Stimulated activated CD8-positive, alpha-beta memory T cell treated with anti-CD3 and anti-CD28 coated beads, Interleukin-4, amount 100 ng/mL, for 24 hours (primary cell): ENCODE measurements at places on chromosomes 12 and 14.

DNA sequence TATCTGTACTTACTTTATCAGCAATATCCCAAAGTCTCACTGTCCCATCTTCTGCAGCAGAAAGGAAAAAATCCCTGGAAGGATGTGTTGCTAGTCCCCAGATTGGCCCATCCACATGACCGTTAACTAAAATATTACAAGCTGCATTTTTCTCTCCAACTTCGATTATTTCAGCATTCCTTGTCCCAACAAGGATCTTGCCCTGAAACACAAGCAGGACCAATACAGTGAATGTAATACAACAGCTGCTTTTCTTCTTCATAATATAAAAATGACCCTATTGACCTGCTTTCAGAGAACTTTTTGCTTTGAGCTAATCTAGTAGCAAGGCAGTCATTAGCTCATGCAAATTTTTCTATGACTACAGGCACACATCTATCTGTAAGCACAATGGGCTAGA, 58.3 kb downstream of the ZC3H14 start:
- DNase-seq, result no peak

- no peak for DNase-seq
Observed at GRCh38 chr14:99590746-99591555, 13.1 kb downstream of the CCDC85C start.

- no peak for DNase-seq
Observed at GRCh38 chr12:34547276-34547675, 525.0 kb downstream of the ALG10 start.

- no peak for DNase-seq
Observed at GRCh38 chr14:44317441-44317746, 189.7 kb downstream of the FSCB start.

DNA sequence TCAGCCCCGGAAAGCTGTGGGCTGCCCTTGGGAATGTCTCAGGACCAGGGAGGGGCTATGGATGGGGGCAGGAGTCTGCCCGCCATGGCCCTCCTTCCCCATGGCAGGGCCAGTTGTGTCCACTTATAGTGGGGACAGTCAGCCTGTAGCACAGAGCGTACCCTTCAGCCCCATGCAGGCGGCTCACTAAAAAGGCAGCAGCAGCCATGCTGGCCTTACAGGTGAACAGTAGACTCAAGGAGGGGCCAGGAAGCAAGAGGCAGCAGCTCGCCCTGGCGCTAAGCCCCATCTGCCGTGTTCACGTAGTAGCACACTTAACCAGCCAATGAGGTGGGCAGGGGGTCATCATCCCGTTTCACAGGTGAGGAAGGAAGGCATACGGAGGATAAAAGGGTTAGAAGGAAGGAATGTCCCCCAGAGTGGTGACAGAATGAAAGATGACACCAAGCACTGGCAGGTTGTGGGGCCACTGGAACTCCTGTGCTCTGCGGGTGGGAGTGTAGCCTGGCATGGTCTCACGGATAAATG, 52.7 kb downstream of the FAM222A start:
- DNase-seq, result no peak
